Stimulated activated CD4-positive, alpha-beta T cell treated with anti-CD3 and anti-CD28 coated beads, Interleukin-15, amount 100 ng/mL, for 1 hour (primary cell): ENCODE measurements at places on chromosomes 5 and 9.

DNA sequence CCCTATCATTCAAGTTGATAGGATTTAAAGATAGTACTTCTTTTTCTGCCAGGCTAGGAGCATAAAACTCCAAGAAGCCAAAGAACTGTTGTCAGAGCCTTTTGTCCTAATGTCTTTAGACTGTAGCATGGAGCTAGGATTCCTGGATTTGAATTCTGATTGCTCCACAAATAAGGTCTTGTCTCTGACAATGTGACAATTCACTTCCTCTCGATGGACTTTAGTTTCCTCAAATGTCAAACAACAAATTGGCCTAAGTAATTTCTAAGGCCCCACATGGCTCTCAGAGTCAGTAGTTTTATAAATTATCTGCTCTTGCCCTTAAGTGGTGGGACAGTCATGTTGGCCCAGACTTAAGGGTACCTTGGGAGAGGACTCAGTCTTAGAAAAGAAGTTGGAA is 36.7 kb downstream of the RFK start:
- DNase-seq = no peak

GRCh38 chr5:154995679-154996078 is 17.9 kb upstream of the KIF4B start:
- no peak for DNase-seq

DNA sequence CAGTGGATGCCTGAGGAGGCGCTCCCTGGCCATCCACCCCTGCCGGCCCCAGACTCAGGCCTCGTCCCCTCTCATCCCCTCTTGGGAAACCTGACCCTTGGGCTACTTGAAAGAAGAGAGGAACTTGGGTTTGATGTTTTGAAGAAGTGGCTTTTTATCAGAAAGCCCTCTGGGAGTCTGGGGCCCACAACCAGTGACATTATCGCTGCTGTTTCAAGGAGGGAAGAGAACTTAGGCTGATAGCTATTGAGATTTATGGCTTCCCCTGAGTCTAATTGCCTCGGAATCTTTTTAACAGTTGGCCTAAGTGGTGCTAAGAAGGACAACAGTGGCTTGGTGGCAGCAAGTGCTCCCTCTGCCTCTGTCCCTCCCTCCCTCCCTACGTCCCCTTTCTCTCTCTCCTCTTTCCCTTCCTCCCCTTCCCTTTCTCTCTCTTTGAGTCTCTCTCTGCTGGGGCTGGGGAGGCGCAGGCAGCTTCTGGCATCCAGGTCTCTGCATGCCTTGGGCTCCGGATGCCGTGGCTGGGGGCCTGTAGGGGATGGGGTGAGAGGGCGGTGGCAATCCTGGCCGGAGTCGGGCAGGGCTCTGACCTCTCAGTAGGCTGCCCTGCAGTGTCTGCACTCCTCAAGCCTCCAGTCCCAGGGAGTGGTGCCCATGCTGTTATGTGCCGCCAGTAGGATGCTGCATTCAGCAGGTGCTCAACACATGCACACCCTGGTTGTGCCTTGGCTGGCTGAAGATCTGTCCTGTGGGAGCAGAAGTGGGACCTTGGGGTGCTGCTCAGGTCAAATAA is 49.6 kb upstream of the RXRA start:
- no peak for DNase-seq

GRCh38 chr9:111630964-111631213 is 245 bp upstream of the DNAJC25 start:
- DNase-seq = no peak

DNA sequence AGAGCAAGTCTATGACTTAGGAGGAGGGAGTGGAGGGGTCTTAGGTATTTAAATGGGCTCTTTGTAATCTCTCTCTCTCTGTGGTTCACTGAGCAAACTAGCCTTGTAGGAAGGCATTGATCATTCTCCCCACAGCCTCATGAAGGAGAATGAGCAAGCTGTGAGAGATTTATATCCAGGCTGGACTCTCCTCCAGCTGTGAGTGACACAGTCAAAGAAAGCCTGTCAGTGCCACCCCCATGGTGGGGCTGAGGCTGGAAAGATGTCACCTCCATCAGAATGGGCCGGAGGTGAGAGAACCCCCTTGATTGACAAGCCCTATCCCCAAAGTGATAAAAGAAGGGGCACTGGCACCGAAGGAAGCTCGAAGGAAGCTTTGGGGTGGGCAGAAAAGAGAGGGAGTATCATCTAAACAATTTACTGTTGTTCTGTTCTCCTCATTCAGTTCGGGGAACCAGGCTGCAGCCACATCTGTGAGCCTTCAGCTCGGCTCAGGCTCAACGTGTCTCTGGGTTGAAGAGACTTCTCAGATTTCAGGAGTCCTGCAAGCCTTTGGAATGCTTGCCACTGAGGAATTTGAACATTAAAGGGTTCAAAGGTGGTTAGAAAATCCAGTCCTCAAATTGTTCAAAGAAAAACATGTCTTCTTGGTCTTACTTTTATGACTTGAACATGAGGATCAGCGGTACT is 538.2 kb upstream of the ZNF462 start:
- no peak for DNase-seq

DNA sequence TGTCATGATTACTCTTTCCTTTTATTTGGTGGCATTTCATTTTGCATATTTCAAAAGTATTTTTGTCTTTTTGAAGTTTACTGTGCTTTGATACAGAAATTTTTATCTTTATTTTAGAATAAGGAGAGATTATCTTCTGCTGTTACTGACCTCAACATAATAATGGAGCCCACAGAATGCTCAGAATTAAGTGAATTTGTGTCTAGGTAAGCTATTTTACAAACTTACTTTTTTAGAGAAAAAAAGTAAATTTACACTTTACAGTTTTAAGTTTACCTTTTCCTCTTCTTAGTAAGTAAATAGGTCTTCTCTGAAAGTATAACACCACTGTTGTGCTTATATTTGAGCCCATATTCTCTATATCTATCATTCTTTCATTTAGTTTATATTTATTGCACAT is 19.8 kb downstream of the CENPP start:
- no peak for DNase-seq

DNA sequence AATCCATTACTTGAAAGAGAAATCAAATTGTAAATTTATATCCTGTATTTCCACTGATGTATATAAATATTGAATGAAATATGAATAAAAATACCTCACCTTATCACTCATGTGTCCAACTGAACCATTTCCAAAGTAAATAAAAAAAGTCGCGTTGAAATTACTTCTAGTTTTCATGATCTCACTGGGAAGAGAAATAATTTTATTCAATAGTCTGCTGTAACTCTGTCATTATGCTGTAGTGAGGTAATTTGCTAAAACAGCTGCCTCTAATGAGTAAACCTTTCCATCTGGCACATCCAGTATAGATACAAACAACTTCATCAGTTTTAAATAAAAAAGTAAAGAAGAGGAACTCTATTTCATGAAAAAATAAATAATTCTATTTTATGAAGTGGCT is 611.5 kb downstream of the ZNF608 start:
- DNase-seq = no peak

DNA sequence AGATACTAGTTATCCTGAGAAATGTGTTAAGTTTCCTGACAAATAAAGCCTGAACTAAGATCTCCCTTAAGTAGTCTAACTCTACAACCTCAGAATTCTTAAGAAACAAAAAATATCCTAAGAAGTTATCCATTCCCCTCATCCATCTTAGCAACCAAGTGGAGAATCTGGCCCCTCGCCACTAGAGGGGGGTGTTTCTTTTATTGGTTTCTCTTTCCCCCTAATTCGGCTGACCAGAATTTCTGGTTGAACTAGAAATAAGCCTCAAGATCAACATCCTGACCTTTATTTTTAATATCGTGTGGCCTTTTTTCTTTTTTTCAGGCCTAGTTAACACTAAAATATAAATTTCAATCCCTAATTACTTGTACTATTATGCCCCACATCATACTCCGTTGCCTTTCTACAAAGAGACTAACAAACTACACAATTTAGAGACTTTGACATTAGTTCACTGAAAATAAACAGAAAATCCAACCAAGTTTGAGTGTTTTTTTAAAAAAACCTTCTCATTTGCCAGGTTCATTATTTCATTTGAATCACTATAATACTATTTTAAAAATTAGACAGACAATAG is 14.3 kb upstream of the NR4A3 start:
- peak; percentile 33 for DNase-seq

DNA sequence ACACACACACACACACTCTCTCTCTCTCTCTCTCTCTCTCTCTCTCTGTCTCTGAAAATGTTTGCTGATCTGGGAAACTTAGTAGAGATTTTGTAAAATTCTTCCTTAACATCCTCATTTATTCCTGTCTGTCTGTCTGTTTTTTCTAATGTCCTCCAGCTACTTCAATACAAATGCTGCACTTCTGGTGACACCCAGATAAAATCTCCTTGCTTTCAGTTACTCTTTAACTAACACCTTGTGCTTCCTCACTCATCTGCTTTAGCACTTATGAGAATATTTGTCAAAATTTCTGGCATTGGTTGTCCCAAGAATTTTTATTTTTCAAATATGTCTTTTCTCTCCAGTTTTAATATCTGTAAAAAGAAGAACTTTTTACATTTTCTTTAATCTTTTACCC is 35.0 kb upstream of the ARRDC3 start:
- DNase-seq = no peak

DNA sequence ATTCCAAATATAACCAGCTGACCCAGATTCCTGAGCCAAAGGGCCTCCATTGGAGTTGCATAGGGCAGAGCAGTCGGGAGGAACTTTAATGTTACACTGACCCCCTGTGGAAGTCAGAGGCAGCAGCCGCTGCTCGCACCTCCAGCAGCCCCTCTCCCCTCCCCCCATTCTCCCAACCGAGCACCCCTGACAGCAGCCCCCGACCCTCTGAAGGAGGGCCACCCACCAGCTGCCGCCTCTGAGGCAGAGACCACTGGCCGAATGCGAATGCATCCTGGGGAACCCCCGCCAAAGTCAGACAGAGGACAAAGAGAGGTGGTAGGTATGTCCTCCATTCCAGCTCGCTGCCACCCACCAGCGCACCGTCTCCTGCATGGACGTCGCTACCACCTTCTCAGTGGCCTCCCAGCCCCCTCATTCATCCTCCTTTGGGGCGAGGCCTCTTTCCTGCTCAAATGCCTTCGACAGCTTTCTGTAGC is 231.0 kb downstream of the CDK5RAP2 start:
- DNase-seq = no peak

DNA sequence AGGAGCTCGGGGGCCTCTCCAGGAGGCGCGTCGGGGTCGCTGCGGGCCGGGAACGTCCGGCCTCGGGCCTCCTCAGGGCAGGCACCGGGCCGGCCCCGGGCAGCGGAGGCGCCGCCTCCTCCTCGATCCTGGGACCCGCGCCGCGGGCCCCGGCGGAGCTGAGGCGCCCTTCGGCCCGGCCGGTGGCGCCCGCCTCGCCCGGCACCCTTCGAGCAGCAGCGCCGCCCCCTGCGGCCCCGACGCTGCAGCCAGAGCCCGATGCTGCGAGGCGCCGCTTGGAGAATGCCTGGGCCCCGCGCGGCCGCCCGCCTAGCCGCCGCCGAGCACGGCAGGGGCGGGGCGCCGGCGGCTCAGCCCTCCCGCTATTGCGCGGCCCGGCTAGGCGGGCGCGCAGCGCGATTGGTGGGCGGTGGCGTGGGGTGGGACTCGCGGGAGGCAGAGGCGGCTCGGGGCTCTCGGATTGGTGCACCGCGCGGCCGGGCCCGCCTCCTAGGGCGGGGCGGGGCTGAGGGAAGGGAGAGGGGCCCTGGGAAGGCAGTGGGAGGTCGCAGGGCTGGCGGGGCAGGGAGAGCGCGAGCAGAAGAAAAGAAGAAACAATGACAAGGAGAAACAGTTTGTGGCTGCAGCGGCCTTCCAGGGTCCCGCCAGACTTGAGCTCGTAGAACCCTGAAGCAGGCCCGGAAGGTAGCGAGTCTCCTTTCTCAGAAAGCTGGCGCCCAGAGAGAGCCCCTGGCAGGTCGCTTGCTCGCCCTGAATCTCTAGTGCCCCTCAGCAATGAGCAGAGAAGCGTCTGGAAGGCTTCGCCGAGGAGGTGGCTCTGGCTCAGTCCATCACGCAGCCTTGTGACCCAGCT is at the start of gene EEIG1:
EEIG1 (minus strand) TSS at position 284 of the 853 bp plus-strand sequence. CDS start 852 bp downstream, outside the sequence.
- DNase-seq = peak; percentile 96

DNA sequence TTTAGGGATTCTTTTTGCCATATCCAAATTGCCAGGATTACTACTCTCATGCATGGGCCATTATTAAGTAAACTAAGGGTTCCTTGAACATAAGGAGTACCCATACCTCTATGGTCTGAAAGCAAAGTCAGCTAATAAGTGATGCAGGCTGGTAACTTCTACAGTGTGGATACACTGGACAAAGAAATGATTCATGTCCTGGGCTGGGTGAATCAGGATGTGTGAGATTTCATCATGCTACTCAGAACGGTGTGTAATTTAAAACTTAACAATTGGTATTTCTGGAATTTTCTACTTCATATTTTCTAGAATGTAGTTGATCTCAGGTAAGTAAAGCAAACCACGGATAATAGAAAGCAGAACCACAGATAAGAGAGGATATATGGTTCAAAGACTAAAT is 428.8 kb downstream of the CHSY3 start:
- no peak for DNase-seq

DNA sequence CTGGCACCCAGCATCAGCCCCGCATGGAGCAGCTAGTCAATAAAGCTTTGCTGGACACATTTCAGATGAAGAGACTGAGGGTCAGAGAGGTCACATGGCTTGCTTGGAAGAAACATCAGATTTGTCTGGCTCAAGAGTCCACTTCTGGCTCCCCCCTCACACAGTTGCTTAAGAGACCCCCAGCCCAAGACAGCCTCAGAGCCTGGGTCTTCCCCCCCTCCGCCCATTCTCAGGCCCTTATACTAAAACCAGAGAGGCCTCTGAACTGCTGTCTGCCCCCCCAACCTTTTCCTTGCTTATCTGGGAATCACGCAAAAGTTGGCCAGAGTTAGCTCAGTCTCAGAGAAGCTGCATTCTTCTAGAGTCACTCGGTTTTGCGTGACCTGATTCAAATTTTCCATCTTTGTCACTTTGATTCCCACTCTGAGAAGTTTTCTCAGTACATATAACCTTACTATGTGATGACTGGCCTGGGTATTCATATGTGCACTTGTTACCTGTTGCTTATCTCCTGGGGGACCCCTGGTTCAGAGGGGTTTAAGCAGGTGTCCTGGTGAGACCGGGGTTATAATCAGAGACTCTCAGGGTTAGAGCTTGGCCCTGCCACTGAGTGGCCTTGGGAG is 145.4 kb upstream of the IER5L start:
- DNase-seq = no peak

DNA sequence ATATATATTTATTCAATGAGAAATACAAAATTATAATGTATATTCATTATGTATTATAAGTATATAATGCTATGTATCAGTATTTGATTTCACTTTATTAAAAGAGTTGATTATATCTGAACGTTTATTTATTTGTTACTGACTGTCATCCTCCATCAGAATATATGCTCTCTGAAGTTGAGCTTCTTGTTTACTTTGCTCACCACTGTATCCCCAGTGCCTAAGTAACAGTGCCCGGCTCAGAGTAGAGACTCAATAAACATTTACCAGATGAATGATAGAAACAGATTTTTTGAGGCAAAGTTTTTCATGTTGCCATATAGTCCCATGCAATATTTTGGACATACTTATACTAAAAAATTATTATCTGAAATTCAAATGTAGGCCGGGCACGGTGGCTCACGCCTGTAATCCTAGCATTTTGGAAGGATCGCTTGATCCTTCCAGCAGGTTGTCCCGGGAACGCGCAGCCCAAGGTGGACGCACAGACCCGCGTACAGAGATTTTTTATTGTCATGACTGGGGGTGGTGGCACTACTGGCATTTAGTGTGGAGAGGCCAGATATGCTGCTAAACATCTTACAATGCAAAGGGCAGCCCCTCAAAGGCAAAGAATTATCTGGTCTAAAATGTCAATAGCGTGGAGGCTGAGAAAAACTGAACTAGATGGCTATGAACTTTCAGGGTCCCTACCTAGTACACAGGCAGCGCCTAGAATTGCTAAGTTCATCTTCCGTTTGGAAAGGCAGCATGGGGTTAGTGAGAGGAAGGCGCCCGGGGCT is 761 bp upstream of the DNAJC25 start:
- DNase-seq = no peak

GRCh38 chr9:135746565-135746964 is 44.6 kb downstream of the KCNT1 start:
- no peak for DNase-seq
